Fibroblast of pulmonary artery (primary cell): ENCODE measurements at places on chromosomes 5 and 9.

- no peak for DNase-seq
Observed at GRCh38 chr5:76490960-76491359, 87.9 kb downstream of the IQGAP2 start.

GRCh38 chr9:68872026-68872501 is 141.8 kb downstream of the PRKACG start:
- DNase-seq, result no peak

DNA sequence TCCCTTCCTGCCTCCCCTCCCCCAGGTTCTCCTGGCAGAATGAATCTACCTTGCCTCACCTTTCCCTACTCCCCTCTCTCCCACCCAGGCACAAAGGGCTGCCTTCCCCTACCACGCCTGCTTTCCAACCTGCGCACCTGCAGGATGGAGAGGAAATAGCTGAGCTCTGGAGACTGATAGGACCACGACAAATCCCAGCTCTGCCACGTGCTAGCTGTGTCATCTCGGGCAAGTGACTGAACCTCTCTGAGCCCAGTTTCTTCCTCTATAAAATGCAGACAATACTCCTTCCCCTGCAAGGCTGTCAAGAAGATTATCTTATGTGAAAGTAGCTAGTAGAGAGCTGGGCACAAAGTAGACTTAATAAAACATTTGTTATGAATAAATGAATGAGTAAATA is 31.2 kb upstream of the PTGS1 start:
- DNase-seq, result no peak

DNA sequence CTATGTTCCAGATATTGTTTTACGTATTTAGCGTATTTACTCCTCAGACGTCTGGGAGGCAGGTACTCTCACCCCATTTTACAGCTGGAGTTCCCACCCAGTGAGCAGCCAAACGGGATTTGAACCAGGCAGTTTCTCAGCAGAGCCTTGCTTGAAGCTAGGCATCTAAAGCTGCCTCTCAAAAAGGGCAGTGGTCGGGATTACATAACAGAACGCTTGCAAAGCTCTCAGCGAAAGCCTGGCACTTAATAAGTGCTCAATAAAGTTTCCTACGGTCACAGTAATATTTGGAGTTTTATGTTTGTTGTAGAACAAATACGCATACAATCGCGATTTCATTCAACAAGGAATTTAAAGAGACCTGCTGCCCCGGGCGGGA is 286 bp upstream of the BSPRY start:
- DNase-seq, result no peak

DNA sequence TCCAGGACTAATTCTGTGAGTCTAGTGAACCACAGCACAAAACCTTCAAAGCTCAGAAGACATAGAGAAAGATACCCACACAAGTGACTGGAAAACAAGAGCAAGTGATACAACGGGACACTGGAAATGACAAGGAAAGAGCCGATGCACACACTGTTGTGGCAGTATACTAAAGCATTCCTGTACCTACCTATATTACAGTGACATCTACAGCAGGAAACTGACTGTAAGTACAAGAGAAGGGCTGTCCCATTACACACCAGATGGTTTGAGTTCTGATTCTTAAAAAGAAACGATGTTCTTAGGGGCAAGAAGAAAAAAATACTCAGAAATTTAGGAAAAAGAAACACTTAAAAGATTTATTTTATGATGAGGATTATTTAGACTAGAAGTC is 18.5 kb downstream of the TMEM245 start:
- DNase-seq, result no peak

- DNase-seq, result no peak
Observed at GRCh38 chr5:126376443-126376842, 46.8 kb upstream of the GRAMD2B start.

- DNase-seq, result no peak
Observed at GRCh38 chr5:130316971-130317680, 412.9 kb downstream of the CHSY3 start.

DNA sequence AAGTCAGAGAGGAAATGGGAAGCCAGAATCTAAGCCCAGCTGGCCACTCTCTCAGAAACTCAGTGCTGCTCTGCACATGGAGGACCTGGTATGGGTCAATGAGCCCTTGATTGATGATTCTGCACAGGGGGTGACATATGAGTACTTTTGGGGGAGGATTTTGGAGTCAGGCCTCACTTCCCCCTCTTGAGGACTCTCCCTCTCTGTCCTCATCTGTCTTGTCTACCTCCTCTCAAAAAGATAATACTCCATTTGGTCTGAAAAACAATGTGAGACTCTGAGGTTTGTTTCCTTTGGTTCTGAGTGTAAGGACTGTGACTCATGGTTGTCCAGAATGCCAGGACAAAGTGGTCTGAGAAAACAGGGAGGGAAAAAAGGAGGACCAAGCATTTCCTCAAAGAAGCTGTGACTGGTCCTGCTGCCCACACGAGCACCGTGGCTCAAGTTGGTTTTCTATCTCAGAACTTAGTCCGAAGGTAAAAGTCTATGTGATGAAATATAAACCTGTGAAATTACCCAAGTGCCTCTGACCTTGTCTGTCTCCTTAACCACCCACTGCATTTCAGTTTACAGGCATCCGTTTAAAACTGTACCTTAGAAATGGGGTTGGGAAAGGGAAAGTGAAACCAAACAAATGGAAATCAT is 11.1 kb downstream of the TTC39B start:
- DNase-seq, result peak; percentile 72

DNA sequence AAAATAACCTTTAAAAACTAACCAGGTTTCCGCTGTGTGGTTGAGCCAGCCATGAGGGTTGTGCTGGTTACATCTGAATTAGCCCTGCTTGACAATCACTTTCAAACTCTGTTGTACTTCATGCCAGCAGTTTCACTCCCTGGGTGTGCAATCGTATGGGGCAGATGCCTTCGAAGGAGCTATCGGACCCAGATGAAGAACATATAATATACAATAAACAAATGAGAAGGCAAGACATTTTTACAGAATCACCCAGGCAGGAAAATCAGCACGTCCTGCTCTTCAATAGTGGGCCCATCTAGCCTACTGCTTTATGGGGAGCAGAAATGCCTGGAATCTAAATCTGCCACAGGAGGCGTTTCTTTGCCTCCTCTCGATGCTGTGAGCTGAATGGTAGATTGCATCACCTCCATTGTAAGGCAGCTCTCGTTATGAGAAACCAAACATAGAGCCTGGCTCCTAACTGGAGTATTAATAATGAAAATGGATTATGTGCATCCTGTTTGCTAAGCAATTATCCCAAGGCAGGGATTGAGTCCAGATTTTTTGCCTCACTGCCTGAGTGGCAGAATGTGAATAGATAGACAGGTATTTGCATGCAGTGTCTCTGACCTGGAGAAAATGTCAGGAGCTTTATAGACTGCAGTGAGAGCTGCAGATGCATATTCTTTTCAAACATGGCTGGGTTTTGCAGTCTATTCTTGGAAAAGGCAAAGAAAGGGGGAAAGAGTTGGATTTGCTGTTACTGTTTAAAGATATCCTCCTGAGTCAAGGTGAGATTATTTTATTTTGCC is 143.3 kb upstream of the SMARCA2 start:
- DNase-seq, result peak; percentile 1

DNA sequence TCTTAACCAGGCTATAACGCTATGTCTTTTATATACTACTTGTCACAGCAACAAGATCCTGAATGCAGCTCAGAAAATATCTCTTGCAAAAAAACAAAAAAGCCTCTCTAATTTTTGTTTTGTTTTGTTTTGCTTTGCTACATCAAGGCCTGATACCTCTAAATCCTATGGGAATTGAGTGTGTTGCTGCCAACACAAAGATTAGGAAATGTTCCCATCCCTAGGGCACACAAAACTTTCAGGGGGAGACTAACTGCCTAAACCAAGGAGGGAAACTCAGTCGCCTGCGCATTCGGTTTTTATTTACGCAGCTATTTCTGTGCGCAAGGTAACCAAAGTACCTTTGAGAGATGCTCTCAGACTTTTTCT is 1.7 kb downstream of the SSBP2 start:
- DNase-seq, result peak; percentile 42

GRCh38 chr5:908172-908571 is 15.5 kb downstream of the TRIP13 start:
- DNase-seq, result no peak

DNA sequence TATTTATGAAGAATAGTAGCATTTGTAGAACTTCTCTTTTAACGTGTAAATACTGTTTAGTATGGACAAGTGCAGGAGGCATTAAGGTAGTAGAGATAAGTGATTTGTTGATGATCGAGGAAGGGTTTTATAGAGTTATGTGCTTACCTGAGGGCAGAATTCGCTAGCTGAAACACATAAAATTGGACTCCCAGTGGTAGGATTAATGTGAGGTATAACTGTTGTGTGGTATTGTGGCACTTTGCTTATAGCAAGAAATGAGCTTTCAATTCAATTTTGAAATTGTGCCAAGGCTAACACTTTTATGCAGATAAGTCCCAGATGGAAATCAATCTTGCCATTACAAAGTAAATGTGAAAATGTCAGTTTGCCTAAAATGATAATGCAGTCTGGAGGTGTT is 1.2 kb downstream of the AP3S1 start:
- no peak for DNase-seq

- no peak for DNase-seq
Observed at GRCh38 chr5:66596636-66597182, 516 bp downstream of the MAST4 start.

DNA sequence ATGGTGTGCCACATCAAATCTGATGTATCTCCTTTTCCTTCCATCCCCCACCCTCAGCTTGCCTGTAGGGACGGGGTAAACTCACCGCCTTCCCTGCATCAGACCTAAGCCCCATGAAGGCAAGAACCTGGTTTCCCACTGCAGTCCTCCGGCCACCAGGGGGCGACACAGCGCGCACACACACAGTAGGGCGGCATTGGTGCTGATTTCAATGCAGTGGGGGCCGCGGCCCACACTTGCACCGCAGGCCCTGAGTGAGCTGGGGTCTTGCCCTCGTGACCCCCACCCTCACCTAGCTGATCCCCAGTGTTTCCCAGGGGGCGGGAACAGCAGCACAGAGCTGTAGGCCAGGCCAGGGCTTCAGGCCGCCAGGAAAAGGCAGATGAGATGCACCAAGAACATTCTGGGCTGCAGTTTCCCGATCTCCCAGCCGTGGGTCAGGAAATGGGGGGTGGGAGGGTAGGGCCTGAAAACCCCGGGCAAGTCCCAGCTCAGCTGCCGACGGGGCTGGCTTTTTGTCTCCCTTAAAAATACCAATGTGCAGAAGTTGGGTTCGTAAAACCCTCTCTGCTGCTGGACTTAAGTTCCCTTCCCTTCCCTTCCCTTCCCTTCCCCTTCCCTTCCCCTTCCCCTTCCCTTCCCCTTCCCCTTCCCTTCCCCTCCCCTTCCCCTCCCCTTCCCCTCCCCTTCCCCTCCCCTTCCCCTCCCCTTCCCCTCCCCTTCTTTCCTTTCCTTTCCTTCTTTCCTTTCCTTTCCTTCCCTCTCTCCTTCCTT is 19.5 kb downstream of the FAM163B start:
- DNase-seq, result no peak
